ENCODE measurements at places on chromosomes 6 and 20. TPM values are rescaled to one million over a fixed set of nuclear protein-coding genes. Genes with fewer than 3 reads are reported as not detected.

- no peak for DNase-seq
These were observed 24.6 kb upstream of the FOXF2 start for GRCh38 chr6:1364791-1365190.

HTR1E gene
- not detected for polyA plus RNA-seq

DNA sequence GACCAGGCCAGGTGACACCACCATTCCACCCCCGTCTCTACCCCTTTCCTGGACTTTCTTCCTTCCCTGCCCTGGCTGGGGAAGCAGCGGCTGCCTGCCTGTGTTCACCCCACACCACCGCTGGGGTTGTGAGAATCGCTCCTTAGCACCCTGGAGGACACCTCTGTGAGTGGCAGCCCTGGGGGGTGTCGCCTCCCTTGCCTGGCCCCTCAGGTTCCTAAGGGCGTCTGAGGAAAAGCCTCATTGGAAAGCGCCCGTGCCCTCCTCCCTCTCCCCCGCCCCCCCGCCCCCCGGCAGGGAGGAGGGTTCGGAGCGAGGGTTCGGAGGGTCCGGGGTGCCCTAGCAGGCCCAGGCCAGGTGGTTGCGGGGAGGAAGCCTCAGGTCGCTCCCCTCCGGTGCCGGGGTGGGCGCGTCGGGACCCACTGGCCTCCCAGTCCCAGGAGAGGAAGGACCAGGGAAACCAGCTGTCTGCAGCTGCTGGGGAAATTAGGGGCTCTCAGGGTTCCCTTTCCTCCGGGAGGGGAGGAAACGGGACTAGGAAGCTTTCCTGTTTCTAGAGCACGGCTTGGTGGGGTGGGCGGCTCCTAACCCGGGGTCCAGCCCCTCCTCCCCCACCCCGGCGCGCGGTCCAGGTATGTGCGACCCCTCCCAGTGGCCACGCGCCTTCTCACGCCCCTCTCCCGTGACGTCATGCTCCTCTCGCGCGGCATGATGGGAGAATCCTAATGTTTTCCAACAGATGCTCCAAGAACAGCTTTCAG lies at the start of gene PHACTR3:
Gene PHACTR3 (plus strand): TSS at position 760 of the 761 bp plus-strand sequence. CDS start 475 bp downstream, outside the sequence.
- no peak for DNase-seq

- no peak for DNase-seq
These were observed 90.0 kb upstream of the INSM1 start for GRCh38 chr20:20277894-20278335.

BCAS4 gene
- polyA plus RNA-seq: 17.1 TPM

MACROD2 gene
- polyA plus RNA-seq: 3.0 TPM

CCN6 gene
- polyA plus RNA-seq: 8.4 TPM

C6orf141 gene
- polyA plus RNA-seq: not detected

DNA sequence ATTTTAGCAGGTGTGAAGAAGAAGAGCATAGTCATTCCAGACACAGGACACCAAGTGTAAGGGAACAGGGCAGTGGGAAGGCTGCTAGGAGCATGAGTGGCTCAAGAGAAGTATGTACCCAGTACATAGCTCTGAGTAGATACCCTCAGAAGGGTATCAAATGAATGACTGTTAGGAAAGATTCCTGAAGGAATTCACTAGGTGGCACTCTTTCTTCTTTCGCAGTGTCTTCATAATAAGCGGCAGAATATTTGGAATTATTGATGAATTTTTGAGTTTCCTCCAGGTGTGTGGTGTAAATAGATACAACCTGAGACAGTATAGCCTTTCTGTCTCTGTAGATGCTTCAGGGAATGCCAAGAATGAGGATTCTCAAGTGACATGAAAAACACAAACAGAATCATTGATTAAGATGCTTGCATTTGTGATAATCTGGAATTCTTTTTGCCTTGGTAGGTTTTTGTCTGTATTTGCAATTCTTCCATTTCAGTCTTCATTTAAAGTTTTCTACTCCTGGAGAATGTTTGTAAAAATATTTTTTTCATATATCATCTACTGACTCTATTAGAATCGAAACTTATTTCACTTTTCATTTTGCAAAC lies 264.3 kb upstream of the RIMS1 start:
- DNase-seq: peak; percentile 4

OOEP gene
- polyA plus RNA-seq: not detected

MAFB gene
- polyA plus RNA-seq: 10.4 TPM

DNA sequence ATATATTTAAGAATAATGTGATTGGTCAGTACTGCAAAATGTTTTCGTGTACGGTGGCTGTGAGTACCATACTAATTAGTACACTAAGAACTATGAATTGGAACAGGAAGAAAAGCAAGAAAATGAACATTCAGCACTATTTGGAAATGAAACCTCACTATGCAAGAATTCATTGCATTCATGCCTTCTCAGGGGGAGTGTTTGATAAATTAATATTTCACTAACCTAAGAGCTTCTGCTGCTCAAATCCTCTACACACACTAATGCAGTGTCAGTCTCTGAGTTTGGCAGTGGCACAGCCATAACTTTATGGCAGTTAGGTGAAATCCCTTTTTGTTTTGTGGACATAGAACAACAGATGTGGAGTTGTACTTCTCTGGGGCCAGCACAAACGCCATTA lies 60.1 kb downstream of the SLC16A10 start:
- DNase-seq: no peak

PLTP gene
- polyA plus RNA-seq: 790 TPM

DNA sequence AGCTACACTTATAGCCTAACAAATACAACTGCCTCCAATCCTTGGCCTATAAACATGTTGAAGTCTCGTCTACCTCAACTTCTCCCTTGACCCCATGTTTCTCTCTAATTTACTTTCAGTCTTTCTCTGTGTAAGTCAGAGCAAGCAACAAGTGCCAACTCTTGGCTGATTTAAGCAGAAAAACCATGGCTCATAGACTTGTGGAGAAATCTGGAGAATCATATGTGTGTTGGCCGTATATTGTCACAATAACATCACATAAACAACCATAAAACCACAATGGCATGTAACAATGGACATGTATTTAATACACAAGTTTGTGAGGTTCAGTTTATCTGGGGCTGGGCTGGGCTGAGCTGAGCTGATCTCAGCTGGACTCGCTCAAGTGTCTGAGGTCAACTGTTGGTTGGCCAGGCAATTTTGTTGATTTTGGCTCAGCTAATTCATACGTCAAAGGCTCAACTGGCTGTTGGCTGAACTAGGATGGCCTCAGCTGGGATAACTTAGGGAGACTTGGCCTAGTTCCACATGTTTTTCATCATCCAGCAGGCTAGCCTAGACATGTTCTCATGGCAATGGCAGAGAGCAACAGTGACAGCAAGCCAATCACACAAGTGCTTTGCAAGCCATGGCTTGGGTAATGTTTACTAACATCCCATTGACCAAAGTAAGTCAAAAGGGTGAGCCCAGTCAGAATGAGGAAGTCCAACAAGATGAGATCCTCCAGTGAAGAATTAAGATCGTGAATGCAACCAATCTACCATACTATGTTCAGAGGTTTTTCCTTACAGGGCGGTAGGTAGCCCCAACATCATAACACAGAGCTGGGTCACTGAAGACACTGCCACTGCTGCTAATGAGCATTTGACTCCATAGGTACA lies 12.9 kb upstream of the TBC1D22B start:
- peak; percentile 90 for DNase-seq

DNA sequence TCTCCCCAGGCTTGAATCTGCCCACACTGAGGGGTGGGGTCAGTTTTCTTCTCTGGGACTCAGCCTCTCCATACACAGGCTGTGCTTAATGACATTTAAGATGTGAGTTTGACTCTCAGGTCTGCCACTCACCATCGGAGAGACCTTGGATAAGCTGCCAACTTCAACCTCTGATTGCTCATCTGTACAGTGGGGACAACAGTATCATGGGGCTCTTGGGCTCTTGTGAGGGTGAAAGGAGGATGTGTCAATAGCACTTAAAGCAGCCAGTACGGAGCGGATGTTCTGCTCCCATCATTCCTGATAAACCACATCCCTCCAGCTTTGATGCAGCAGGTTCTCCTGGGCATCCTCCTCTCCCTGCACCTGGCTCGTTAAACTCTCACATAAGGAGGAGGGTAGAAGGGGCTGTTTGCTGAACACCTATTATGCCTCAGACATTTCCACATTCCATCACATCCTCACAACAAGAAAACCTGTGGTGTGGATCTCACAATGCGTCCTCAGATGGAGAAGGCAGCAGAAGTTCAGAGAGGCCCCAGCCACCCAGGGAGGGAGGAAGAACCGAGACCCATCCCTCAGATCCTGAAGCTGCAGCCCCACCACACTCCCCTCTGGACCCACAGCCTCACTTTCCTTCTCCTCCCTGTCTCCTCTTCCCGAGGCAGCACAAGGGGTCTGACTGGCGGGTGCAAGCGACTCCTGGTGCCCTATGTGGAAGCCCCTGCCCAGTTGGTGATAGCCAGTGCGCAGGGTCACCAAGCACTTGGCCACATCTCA lies 1.9 kb upstream of the PDYN start:
- DNase-seq: no peak

Measured in kidney (tissue), 22 donors.